Sigmoid colon (tissue), 7 donors: ENCODE measurements at places on chromosomes 7 and 10.

DNA sequence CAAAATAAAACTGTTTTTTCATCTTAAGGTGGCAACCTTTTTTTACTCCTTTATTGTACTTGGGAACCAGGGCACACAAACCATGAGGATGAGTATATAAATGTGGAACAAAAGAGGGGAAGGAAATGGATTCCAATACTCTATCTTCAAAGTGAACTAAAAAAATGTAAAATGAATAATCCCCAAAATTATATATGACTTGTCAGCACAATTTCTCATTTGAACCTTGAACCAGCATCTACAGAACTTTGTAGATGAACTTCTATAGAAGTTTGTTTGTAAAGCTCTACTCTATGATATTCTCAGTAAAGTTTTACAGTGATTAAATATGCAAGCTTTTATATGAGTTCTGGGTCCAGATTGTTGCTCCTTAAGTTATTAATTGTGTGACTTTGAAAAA lies 218.2 kb upstream of the ETV1 start:
- DNase-seq: no peak

GRCh38 chr7:105794741-105795729 lies 81.4 kb downstream of the ATXN7L1 start:
- DNase-seq: peak; percentile 77

DNA sequence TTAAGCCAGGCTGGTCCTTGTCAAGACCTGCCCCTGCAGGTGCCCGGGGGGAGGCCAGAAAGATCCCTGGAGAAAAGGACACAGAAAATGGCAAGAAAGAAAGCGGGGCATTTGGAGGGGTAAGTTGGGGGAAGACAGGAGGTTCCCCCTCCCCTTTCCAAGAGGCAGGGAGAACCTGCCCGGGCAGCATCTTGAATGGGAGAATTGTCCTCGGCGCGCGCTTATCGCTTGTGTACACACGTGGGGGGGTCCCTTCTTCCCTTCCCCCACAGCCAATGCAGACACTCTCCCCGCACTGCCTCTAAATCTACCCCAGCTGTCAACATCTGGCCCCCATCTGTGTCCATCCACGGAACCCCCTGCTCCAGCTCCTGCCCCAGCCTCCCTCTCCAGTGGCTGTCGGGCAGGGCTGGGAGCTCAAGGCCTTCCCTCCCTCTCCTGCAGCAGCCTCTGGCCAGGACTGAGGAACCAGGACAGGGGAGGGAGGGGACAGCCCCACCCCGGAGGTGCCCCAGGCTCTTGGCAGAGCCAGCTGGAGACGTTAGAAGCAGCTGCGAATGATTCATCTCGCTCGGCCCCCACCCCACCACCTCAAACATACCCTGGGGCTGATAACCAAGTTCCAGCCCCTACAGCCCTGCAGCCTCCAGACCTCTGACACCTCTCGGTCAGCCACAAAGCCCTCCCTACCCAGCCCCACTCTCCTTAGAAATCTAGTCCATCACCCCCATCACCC lies 25.3 kb downstream of the EPHB4 start:
- DNase-seq: peak; percentile 85

DNA sequence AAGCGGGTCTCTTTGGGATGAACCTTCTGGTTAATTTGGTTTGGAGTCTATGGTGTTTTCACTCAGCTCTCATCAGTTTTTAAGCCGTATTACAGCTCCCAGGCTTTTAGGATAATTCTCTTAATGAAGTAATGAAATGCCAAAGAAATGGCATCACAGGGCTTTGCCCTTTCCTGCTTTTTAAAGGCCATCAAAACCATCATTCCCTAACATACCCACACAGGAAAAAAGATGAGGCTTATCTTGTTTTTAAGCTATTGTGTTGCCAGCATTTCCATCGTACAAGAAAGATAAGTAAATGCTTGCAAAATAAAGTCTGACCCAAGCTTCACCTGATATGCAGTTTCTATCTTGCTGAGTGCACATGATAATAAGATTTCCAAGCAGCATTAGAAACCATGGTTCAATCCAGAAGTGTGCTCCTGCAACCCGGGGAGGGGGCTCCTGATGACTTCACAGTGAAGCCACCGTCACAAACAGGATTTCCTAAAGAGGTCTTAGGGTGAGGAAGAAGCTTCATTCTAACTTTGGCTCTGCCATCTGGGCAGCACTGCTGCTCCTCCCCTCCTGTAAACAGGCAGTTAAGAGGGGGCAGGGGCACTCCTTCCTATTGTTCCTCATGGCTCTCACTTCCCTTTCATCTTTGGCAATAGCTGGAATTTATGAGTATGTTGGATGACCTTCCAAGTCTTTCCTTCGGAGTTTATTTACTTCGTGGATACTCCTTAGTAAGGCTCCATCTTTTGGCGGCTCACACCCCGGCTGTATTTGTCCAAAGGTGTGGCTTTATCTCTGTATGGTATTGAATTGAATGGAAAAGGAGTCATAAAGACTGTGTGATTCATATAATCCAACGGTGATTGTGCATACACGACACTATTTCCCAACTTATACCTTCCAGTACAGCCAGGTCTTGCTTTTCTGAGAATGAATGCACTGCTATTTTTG lies 55.2 kb upstream of the FAM133B start:
- no peak for DNase-seq

GRCh38 chr10:70561070-70561469 lies 41.5 kb downstream of the PRF1 start:
- DNase-seq: peak; percentile 74

- no peak for DNase-seq
These were observed 8.0 kb downstream of the HKDC1 start for GRCh38 chr10:69228151-69228550.

GRCh38 chr10:65033957-65034356 lies 1512.8 kb downstream of the REEP3 start:
- no peak for DNase-seq

GRCh38 chr7:99193527-99194220 lies 14.2 kb downstream of the KPNA7 start:
- DNase-seq: no peak

- no peak for DNase-seq
These were observed 395.0 kb downstream of the THSD7A start for GRCh38 chr7:11436773-11437524.

DNA sequence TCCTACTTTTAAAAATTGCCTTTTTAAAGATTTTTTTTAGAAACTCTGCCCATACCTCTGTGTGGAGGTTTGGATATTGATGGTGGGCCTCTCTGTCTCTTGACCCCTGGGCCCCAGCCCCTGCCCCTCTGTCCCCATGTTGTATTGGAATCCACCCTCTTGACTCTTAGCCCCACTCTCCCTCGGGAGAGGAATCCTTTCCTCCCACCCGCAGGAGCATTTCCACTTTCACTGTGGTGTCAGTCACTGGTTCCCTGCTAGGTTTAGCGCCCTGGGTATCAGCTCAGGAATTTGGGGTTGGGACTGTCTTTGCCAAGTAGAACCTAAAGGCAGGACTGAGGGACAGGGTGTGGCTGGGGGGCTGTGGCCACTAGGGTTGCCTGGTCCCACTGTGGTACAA lies 10.1 kb downstream of the PFKFB3 start:
- DNase-seq: no peak

DNA sequence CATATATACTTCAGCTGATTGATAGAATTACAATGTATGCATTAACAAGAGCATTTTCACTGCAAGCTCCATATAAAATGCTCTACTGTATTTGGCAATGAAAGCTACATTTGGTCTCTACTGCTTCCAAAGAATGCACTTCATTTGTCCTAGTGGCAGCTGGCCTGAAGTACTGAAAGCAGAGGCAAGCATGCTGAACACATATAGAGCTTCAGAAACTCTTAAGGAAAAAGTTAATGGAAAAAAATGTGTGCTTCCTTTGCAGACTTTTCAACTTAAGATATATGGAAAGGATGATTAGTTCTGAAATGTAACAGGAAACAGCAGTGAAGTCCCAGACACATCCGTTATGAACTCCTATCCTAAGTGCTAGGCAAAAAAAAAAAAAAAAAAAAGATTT lies 537.1 kb upstream of the POM121L12 start:
- DNase-seq: no peak

GRCh38 chr10:8069108-8069507 lies 14.6 kb downstream of the GATA3 start:
- DNase-seq: peak; percentile 3

- DNase-seq: no peak
These were observed 24.5 kb upstream of the CDK1 start for GRCh38 chr10:60753817-60754216.
